ENCODE measurements at places on chromosomes 5 and 9.

DNA sequence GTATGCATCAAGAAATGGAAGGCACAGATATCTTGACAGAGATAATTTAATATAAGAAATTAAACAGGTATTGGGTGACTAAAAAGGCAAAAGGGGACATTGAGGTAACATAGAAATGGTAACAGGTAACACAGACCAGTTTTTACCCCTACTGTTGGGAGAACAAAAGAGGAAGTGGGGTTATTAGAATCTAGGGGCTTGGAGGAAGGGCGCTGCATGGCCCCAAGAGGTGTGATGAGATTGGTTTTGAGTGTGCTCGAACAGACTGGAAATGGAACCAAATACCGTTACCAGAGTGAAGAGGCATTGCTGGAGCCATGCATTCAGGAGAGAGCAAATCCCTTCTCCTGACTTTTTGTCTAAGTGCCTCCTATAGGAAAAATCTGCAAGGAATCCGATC is 193.9 kb downstream of the ALDH1A1 start:
- no peak for DNase-seq

DNA sequence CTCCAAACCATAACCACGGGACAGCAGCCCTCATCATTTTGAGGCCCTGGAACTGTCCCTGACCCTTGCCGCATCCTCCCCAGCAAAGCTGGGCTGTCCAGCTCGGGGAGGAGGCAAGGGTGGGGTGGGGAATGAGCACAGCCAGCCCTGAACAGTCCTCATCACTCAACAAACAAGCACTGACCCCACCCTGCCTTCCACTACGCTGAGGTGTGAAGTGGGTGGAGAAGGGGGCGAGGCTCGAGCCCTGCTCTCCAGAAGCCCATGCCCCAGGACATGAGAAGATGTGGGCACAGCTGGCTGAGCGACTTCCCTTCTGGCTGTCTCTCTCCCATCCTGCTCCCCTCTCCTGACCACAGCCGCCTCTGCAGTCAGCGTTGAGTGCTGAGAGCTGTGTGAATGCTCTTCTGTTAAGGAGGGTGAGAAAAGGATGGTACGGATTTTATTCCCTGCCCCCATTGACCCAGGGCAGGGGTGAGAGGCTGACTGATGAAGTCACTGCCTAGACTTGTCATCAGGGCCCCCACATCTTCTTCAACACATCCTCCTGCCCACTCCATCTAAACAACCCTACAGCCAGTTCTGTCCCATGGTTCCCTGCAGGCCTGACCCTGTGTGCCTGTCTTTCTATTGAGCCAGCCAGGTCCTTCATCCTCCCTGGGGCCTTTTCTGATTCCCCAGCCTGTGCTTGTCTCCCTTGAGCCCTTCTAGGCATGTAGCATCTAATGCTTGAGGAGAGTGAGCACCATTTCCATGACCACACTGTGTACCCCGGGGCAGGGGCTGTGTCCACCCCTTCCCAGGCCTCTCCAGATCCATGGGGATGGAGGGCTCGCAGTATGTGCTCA is 276.0 kb downstream of the FSTL4 start:
- DNase-seq: no peak

GRCh38 chr5:28788954-28789353 is 1750.6 kb upstream of the CDH9 start:
- no peak for DNase-seq

DNA sequence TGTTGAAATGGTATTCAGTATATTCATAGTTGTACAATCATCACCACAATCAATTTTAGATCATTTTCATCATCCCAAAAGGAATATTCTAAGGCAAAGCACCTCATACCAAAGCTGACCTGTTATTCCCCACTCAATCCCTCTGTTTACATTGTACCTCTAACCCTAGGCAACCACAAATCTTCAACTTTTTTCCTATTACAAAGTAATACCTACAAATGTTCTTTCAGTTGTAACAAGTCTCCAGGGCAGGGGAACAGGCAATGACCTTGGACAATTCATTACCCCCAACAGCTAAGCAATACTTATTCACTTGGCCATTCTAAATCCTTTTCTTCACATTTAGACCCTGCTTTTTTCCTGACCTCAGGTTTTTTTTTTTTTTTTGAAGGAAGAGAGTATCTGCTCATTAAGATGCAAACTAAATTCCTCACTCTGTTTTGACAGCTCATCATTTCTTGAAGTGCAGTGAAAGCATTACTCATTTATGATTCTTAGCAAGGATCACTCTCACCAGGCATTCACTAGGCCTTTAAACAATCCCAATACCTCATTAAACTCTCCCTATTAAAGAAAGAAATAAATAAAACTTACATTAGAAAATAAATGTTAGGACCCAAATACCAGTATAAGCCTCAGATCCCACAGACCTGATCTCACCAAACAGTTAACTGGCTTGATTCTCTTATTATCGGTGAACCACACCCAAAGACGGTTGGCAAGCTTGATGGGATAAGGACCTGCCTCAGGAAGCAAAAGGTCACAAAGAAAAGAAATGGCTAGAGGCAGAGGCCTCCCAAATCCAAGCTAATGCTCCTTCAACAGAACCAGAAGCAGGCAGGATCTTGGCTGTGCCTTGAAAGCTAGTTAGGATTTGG is 15.3 kb downstream of the MTMR12 start:
- no peak for DNase-seq

- DNase-seq: no peak
Observed at GRCh38 chr9:115209601-115210306, 91.8 kb upstream of the TNC start.

- no peak for DNase-seq
Observed at GRCh38 chr5:134249469-134250379, 23.9 kb upstream of the PPP2CA start.

DNA sequence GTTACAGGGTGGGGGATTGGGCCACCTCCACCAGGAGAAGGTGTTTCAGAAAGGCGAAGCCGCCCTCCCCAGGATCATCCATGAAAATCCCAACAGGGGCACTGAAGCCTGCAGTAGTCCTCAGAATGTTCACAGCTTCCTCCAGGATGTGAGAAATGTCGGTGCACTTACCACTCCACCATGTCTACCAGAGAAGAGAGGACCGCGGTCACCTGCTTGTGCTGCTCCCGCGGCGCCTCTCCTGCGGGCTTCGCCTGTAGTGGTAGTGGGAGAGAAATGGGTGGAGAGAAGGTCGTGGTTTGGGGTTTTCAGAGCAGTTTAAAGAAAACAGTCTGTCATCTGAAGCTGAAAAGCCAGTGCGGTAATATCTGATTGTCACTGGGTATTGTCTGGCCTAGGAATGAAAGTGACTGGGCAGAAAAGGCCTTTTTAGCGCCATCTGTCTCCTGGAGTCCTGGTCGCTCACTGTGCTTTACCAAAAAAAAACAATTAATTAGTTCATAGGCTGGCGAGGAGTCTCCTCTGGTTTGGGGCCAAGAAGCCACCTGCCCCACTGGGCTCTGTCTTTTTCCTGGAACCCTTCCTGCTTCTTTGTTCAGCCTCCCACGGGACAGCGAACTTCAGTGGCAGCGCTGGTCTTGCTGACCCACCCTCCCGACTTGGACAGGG is 23.0 kb upstream of the PPP1R26 start:
- no peak for DNase-seq

DNA sequence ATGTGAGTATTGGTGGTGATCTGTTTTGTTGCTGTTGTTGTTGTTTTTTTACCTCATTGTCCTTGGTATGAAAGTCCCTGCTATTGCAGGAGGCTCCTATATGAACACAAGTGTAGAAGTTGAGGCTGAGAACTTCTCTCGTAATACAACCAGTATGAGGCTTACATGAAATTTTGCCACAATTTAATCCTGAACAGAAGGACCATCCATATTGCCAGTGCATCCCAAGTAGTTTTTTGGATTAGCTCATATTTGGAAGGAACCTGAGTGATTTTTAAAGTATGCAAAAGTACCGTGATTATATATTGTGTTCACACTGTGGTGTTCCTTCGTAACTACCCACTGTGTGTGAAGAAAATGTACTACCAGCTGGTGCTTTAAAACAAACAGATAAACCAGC is 2095.5 kb upstream of the WWC1 start:
- DNase-seq: no peak

DNA sequence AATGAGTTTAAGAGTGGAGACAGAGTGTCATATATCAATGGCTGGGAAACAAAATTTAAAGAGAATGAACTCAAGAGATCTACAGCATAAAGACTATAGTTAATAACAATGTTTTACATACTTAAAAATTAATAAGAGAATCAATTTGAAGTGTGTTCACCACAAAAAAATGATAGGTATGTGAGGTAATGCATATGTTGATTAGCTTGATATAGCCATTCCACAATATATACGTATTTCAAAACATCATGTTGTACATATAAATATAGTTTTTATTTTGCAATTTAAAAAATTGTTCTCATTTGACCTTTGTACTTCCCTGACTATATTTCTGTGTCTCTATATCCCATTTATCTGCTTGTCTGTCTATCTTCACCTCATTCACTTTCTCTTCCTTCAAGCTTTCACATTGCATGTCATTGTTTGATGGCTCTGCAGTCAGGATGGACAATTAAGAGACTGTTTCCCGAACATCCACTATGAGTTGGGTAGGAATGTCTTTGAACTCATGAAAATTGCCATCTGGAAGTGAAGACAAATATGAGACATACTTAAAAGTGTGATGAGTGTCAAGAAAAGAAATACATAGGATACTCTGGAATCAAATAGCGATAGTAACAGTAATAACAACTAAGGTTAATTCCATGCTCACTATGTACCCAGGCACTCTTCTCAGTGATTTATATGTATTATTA is 359.9 kb upstream of the ACTBL2 start:
- DNase-seq: no peak

DNA sequence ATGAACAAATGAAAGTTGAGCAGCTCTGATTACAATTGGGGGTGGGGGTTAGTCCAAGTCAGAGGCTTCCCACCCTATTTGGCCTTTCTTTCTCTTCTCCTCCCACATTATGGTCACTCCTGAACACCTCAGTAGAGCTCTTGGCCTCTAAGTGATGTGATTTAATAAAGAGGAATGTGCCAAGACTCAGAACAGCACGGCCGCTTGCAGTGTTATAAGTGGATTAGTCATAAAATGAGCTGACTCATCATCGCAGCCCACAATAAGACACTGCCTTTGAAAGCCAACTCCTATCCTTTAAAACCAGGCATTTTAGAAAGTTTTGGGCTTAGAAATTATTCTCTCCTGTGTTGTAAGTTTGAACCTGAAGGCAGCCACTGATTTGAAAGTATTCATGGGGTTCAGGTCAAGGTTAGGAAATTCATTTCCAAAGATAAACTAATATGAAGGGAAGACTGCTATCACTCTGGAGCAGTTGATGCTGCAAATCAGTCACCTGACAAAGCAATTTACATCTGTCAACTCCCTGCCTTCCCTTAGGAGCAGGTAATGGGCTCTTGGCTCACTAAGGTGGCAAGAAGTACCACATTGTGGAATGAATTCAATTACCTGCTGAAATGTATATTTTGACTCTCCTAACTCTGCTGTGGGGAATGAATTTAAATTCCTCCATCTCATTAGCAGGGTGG is 283.6 kb upstream of the NMUR2 start:
- DNase-seq: no peak

GRCh38 chr5:111746791-111747190 is 10.2 kb downstream of the NREP start:
- no peak for DNase-seq

DNA sequence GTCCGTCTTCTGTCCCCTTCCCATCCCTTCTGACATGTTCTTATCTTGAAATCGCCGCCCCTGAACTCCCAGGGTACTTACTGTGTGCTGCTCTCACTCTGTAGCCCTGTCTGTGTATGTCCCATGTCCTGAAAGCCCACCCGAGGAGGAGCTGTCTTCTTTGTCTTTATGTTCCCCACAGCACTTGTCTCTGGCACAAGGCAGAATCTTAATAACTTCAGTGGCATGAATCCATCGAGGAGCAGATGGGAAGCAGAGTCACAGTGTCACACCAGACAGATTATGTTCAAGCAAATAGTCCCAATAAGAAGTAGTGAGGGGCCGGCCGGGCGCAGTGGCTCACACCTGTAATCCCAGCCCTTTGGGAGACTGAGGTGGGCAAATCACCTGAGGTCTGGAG is 29.7 kb upstream of the LTC4S start:
- DNase-seq: no peak

GRCh38 chr9:122222791-122223190 is 6.0 kb downstream of the LHX6 start:
- no peak for DNase-seq

GRCh38 chr5:111856876-111857466 is 100.0 kb upstream of the NREP start:
- no peak for DNase-seq

- no peak for DNase-seq
Observed at GRCh38 chr5:157554179-157555036, 21.2 kb downstream of the ADAM19 start.

DNA sequence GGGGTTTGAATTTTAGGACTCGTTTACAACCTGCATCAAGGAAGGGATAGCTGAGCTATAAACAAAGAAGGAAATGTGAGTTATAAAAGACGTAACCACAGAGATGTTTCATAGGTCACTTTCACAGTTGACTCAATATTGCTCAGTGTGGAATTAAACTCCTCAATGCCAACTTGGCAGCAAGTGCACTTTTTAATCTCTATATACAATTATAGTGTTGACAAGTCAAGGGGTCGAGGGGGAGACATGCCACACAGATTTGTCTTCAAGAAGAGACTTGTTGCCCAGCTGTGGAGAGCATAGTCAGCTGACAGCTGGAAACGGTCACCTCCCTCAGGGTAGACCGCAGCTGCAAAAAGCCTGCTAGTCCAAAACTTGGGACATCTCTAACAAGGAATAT is 163.4 kb upstream of the DMAC1 start:
- DNase-seq: no peak

GRCh38 chr9:18920141-18921084 is 112.6 kb downstream of the SAXO1 start:
- no peak for DNase-seq

DNA sequence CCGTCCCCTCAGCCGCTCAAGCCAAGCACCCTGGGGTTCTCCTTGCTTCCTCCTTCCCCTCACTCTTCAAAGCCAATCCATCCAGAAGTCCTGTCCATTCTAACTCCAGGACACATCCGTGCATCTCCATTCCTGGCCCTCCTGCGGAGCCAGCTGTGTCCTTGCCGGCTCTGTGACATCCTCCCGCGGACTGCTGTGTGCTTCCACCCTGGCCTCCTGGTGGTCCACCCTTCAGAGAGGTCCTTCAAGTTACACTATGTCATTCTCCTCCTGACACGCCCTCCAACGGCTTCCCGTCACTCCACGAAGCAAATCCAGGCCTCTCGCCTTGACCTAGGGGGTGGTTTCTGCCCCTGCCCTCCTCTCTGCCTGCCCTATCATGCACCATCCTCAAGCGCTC is 13.0 kb upstream of the SCGB3A1 start:
- peak; percentile 16 for DNase-seq

DNA sequence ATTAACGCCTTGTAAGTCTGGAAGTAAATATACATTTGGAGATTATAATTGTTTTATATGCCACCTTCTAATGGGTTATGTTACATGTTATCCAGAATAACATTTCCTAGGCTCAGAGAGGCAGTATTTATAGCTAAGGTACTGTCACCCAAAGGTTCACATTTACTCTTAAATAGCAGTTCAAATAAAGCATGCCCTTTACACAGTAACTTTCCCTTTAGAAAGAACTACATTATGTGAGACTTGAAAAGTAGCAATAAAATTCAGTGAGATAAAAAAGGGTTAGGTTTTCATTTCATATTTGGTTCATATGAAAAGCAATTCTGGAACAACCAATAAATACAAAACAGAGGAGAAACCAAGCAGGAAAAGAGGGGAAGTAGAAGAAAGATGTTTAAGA is 35.1 kb downstream of the SKIC3 start:
- no peak for DNase-seq
